ENCODE measurements at places on chromosomes 1 and 21.

- no peak for DNase-seq
Measured at GRCh38 chr1:55309786-55310504, 94.8 kb upstream of the USP24 start.

- DNase-seq, result peak; percentile 90
Measured at GRCh38 chr1:32221980-32222755, at the start of the genes EIF3I and TMEM234. TSS of gene EIF3I (plus strand) at chr1:32222407. CDS start at chr1:32222442, 35 bp downstream. TSS of gene TMEM234 (minus strand) at chr1:32222353. CDS start at chr1:32222322, 31 bp downstream.

- peak; percentile 86 for DNase-seq
Measured at GRCh38 chr1:112904071-112904830, 51.7 kb downstream of the SLC16A1 start.

- DNase-seq, result no peak
Measured at GRCh38 chr1:118821801-118822200, 166.3 kb downstream of the TBX15 start.

GRCh38 chr1:61085983-61086644 is 3.8 kb downstream of the NFIA start:
- no peak for DNase-seq

GRCh38 chr1:214670098-214670497 is 67.1 kb downstream of the CENPF start:
- peak; percentile 9 for DNase-seq

DNA sequence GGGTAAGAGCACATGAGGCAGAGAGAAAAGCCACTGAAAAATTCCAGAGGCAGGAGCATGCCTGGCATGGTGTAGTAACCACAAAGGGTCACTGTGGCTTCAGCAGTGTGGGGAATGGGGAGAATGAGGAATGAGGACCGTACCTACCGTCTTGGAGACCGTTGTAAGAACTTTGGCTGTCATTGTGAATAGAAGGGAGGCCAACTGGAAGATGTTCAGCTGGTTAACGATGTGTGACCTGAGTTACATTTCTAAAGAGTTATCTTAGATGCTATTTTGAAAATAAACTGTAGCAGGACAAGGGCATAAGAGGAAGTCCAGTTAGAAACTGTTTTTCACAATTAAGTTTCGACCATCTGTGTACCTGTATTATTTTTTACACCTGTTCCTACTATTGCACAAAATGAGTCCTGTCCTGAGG is 365.5 kb upstream of the SGIP1 start:
- DNase-seq, result peak; percentile 25
